CD4-positive, alpha-beta T cell treated with Interleukin-6 for 4 hours (primary cell): ENCODE measurements at places on chromosomes 5 and 9.

DNA sequence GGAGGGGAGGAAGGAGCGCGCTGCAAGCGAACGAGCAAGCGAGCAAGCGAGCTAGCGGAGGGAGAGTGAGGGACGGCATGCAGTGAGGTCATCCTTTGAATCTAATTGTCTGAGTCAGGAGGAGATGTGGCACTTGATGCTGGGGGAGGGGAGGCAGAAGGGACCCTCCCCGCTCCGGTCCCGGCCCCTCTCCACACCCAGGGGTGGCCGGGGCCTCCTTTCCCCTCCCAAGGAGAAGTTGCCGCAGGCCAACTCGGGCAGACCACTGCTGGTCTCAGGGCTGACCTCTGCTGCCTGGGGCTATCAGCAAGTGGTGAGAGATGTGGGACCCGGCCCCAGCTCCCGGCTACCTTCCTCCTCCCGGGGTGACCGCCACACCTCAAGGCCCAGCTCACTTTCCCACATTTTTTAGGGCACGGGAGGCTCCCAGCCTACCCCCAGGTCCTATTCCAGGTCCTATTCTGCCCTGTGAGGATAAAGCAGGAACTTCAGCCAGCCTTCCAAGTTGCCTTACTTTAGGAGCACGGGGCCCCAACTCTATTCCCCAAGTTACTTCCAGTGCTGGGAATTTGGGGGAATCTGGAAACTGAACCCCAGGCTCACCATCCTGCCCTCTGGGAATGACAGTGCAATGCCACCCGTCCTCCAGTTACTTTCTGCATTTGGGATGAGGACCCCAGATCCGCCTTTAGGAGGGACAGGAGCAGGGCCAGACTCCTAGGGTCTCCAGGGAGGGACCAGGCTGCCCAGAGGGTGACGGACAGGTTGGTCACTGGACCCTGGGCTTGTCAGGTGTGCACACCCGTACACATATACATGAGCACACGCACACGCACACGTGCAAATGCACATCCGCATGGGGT, 11.1 kb downstream of the CNTFR start:
- peak; percentile 13 for DNase-seq

DNA sequence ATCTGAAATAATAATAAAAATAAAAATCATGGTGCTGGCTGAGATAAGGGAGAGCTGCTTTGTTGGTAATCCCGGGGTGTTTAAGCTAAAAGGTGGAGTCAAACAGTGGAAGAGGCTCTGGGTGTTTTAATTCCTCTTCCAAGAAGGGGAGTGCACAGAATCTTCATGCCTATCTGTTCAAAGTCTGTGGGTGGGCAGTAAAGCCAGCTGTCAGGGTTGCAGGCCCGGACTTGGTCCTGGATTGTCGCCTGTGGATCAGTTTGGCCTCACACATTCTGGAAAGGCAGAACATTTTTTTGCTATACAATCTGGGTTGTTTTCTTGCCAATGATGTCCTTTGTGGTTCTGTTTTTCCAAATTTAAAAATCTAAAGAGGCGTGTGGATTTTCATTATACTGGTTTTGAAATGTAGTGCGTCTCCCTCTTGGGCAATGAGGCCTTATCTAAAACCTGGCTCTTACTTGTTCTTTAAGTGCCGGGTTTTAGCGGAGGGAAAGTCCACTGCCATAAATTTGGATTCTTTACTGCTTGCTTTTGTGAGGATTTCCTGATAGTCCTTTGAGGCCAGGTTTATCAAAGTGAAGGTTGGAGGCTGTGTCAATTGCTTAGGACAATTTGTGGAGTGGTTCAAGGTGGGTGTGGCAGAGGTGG, 5.8 kb downstream of the ANKDD1B start:
- no peak for DNase-seq

- DNase-seq, result no peak
These were observed 652.4 kb upstream of the MEF2C start for GRCh38 chr5:89535411-89535810.

DNA sequence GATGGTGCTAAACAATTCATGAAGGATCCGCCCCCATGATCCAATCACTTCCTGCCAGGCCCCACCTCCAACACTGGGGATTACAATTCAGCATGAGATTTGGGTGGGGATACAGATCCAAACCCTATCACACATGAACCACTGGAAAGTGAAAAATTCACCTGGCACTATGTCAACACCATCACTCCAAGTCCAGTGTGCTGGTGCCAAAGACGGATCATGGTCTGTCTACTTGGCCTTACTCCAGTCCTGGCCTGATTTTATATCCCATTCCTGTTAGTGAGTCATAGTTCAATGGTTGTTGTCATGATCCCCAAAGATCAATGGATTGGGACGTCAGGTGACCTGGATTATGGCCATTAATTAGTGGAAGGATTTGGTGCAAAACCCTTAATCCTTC, 147.4 kb upstream of the RPS23 start:
- no peak for DNase-seq

DNA sequence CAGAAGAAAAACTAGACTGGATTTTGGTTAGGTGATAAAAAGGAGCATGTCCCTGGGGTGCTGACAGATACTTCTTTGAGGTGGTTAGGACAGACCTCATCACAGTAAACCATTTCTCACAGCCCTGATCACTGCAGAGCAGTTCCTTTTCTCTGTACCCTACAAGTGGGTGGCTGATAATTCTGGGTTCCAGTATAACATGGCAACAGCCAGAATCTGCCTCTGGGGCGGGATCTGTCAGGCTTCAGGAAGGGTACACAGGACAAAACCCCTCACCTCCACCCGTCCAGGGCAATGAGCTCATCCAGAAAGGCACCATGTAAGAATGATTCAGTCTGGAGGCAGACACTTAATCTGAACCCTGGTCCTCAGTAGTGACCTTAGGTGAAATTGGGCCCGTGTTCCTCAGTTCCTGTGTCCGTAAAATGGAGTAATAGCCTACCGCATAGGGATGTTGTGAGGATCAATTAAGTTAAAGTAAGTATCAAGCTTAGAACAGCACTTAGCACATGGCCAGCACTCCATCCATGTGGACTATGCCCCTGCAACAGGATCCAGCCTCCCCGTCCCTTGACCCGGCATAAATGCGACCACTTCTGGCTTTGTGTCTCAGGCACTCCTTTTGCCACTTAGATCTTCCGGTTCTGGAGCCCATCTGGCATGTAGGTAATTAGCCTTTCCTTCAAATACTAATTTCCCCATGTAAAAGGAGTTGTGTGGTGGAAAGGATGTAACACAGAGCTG, 129.2 kb downstream of the LHFPL2 start:
- DNase-seq, result no peak

DNA sequence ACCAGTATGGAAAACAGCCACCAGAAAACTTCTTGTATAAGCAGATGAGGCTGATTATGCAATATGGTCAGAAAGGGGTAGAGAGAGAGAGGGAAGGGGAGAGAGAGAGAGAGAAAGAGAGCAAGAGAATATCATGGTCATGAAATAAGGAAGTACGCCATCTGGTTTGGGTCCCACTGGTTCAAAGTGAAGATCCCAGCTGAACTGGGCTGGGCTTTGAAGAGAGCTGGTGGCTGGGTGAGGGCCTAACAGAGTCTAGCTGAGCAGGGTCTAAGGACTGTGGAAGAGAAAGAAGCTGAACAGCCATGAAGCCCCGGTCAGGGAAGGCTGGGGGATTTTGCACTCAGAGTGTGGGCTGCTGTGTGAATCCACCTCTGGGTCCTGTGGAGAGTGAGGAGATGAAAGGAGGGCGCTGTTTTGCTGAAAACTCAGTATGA, 14.6 kb downstream of the TRIM14 start:
- DNase-seq, result no peak

DNA sequence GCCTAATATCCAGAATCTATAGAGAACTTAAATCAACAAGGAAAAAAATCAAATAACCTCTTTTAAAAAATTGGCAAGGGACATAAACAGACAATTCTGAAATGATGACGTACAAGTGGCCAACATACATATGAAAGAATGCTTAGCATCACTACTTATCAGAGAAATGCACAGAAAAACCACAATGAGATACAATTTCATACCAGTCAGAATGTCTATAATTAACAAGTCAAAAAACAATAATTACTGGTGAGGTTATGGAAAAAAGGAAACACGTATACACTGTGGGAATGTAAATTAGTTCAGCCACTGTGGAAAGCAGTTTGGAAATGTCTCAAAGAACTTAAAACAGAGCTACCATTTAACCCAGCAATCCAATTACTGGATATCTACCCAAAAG, 1192.0 kb downstream of the CDH12 start:
- DNase-seq, result no peak

DNA sequence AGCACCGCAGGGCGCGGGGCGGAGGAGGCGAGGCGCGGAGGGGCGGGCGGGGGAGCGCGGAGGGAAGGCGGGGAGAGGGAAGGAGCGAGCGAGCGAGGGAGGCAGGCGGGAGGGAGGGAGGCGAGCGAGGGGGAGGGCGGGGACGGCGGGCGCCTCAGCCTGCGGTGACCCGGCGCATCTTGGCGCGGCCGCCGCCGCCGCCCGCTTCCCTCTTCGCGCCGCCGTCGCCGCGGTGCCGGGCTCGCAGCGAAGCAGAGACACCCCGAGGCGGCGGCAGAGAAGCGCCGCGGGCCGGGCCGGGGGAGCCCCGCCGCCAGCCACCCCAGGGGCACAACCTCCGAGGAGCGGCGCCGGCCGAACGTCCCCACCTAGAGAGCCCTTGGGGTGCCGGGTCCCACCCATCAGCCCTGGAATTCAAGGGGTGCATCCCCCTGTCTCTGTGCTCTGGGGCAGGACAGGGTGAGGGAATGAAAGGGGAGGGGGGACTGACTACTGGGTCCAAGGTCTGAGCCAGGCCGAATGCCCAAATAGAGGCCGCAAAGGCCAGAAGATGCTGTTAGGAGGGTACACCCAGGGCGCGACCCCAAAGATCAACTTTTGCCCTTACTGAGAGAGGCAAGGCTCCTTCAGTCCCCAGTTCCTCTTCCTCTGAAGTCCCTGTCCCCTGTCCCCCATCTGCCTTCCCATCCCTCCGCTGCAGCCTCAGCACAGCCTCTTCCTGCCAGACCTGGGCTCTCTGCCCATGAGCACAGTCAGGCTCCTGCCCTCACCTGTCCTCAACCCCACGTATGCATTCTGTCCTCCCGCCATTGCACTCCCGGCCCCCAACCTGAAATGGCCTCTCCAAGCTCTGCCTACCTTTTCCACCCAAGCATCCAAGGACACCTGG, at the start of gene ADAMTS2:
TSS of gene ADAMTS2 (minus strand) at position 29 of the 889 bp plus-strand sequence. CDS start 133 bp downstream, outside the sequence.
- DNase-seq, result no peak

- DNase-seq, result no peak
These were observed 223.7 kb downstream of the PAPPA start for GRCh38 chr9:116377179-116377798.

DNA sequence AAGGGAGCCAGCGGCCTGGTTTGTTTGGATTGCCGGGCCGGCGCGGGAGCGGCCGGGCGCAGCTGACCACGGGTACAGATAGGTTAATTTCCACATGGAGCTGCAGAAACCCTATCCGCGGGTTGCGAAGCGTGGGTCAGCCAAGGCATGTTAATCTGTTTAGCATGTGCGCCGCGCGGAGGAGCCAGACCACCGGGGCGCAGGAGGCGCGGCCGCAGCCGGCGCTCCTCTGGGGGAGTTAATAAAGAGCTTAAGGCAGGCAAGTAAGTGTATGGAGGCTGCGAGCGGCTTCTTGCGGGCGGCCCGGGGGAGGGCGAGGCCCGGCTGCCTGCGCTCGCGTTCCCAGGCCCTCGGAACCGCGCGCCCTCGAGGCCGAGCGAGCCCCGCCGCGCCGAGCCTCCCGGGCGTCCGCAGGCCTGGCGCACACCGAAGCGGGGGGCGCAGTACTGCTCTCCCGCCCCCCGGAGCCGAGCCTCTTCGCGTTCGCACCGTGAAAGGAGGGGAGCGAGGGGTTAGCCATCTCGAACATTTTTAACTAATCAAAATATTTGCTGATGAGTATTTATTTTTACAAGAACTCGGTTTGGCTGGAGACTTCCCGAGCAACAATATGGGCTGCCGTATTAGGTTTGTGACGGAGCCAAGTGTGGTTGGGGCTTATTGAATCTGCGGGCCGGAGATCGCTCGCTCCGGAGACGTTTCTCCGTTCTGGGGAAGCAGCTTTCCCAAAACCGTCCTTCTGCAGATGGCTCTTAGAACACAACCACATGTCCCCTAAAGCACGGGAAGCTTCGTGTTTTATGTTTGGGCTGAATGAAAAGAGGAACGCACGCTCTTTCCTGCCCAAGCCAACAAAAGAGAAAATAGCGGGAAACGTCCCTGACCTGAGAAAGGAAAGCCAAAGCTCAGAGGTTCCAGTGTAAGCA, 28.8 kb downstream of the FOXD1 start:
- no peak for DNase-seq
